T-helper 2 cell (primary cell): ENCODE measurements at places on chromosomes 7 and 10.
A peak's percentile ranks its signal among the peaks of the same experiment; 100 is the strongest.

- DNase-seq: no peak
Observed at GRCh38 chr7:92709150-92709549, 119.0 kb upstream of the FAM133B start.

- DNase-seq: no peak
Observed at GRCh38 chr10:113916053-113916452, 61.6 kb downstream of the NHLRC2 start.

GRCh38 chr7:2657208-2657607 lies 25.4 kb downstream of the TTYH3 start:
- no peak for DNase-seq

DNA sequence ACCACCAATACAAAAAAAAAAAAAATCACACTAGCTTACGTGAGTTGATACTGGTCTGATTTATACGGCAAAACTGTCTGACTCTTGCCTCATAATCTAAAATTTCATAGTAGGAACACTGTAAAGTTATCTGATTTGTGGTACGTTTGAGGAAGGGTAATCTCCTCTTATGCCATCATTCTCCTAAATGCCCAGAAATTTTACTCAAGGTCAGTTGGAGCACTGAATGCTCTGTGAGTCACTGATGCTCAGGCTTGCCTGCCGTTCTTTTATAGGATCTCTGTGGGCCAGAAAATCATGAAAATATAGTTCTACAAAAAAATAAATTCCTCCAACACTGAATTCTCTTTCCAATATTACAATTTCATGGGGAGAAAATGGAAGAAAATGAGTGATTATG lies 135.7 kb downstream of the PDE1C start:
- DNase-seq: no peak

GRCh38 chr10:47179291-47179647 lies 120.7 kb upstream of the GDF10 start:
- no peak for DNase-seq

DNA sequence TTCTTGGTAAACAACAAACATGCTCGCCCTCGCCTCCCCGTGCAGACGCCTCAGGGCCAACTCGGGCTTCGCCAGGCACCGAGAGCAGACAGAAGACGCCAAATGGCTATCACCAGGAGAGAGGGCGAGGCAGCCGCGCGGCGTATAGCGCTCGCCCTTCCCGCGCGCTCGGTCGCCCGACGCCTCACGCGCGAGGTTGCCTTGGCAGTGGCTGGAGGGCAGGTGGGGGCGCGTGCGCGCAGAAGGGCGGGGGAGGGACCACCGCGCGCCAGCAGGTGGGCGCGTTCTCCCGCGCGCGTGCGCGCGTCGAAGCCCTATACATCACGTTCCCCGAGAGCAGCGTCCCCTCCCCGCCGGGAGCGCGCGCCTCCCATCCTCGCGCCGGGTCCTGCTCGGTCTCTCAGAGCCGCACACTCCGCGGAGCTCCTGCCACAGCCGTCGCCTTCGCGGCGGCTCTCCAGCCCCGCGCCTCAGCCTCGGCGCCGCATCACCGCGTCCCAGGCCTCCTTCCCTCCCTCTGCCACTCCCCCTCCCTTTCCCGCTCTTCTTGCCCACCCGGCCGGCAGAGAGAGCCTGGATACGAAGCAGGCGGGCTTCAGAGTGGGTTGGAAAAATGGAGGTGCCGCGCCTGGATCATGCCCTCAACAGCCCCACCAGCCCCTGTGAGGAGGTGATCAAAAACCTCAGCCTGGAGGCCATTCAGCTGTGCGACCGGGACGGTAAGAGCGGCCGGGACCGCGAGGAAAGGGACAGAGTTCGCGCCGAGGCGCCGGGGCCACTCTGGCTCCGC lies at the start of gene PHYHIPL:
TSS of gene PHYHIPL (plus strand) at position 403 of the 790 bp plus-strand sequence. CDS start at position 614, 211 bp downstream.
- DNase-seq: no peak

DNA sequence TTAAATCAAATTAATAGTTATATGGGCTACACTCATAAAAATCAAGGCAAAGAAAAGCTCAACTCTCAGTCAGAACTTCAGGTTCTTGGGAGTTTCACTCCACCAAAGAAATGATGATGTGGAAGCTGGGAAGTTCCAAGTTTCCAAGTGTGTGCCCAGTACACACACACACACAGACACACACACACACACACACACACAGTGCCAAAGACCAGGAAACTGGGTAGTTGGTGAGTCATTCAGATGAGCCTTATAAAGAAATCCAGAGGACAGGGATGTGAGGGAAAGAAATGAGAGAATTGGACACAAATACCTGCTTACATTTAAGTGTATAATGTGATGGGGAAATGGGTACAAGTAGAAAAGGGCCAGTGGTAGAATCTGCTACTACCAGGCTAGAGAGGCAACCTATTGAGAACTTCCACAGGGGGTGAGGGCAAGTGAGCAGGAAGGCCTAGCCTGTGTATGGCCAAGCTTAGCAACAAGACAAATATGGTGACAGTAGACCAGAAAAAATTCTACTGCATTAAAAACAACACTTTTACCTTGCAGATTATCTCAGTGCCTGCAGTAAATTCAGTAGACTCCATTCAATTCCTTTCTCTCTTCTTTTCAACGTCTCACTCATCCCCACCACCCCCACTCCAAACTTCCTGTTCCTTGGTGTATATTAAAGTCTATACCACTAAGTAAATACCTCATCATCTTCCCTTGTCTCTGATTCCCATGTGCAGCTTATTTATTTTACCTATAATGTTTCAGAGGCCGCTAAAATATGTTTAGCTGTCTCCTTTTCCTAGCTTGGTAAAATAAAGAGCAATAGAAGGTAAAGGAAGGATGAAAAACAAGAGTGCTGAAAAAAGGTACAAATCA lies 95.0 kb downstream of the CABCOCO1 start:
- DNase-seq: no peak

DNA sequence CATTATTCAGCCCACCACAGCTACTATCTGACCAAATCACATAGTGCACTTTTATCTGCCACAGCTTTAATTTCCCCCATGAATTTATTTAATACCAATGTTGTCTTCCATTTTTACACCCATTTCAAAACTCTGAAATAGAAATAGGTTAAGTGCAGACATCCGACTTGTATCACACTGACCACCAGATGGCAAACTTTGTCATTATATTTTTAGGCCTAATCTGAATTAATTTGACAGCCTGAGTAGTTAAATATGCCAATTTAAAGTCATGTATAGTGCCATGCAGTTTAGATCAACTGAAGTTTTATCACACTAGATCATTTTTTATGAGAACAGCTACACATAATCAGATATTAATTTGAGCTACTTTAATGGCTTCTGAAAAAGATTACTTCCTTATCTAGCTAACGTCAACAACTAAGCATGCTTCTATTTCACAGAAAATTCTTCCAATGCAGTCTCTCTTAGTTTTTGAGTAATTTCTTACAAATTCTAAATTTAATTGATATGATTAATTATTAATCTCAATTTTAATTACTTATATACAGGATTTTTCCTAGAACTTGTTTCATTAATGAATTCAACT lies 566.4 kb downstream of the GFRA1 start:
- peak; percentile 5 for DNase-seq
